CD8-positive, alpha-beta memory T cell (primary cell): ENCODE measurements at places on chromosomes 12 and 14. TPM values are rescaled to one million over a fixed set of nuclear protein-coding genes. Genes with fewer than 3 reads are reported as not detected.

GRCh38 chr12:130424858-130425697 is 87.4 kb downstream of the PIWIL1 start:
- DNase-seq = no peak
- H3K4me1 ChIP-seq = no peaks in the 10 kb centered on the region
- H3K4me3 ChIP-seq = no peak overlapping the region
- H3K27ac ChIP-seq = no peak overlapping the region
- no peaks in the 10 kb centered on the region for H3K36me3 ChIP-seq

The ABCD2 gene
- polyA plus RNA-seq = 8.7 TPM

The CISTR gene
- not detected for polyA plus RNA-seq

DNA sequence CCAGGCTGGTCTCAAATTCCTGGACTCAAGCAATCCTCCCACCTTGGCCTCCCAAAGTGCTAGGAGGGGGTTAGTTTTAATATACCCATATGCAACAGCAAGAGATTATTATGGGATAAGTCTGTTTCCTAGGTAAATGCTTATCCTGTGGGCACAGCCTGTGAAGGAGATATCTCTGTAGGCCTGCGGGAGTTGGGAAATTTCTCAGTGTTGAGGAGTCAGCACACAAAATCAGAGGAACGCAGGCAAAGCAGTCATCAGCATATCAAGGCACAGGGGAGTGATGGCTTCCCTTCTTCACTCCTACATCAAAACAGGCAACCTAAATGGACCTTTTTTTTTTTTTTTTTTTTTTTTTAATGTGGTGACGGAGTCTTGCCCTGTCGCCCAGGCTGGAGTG is 20.9 kb upstream of the TMED10 start:
- no peak overlapping the region for H3K27ac ChIP-seq
- no peak overlapping the region for H3K4me3 ChIP-seq
- no peaks in the 10 kb centered on the region for H3K27me3 ChIP-seq
- H3K36me3 ChIP-seq = no peaks in the 10 kb centered on the region
- DNase-seq = no peak

GRCh38 chr14:93714605-93715004 is 73.7 kb downstream of the PRIMA1 start:
- H3K4me3 ChIP-seq = no peak overlapping the region
- no peak overlapping the region for H3K27ac ChIP-seq
- no peaks in the 10 kb centered on the region for H3K27me3 ChIP-seq
- no peak for DNase-seq
- no peaks in the 10 kb centered on the region for H3K36me3 ChIP-seq

DNA sequence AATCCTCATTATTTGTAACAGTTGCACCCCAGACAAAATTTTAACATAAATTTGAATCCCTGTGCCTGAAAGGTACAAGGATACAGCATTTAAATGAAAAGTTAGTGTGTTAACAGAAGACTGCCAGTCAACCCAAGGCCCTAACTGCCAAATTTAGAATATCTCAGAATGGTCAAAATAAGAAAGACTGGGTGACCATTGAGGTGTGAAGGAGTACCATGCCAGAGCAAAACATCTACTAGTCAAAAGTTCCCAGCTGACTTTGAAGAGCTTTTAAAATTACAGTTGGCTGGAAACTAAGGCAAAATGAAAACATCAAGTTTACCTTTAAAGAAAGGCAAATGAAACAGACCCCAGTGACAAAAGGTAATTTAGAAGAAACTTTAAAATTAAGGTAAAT is 18.4 kb downstream of the SAV1 start:
- H3K4me3 ChIP-seq = no peak overlapping the region
- no peak overlapping the region for H3K27ac ChIP-seq
- no peak for DNase-seq
- no peaks in the 10 kb centered on the region for H3K27me3 ChIP-seq
- no peaks in the 10 kb centered on the region for H3K36me3 ChIP-seq

The FLRT2 gene
- not detected for polyA plus RNA-seq

GRCh38 chr12:21607701-21608100 is 3.1 kb upstream of the GYS2 start:
- H3K4me3 ChIP-seq = no peak overlapping the region
- H3K27ac ChIP-seq = no peak overlapping the region
- H3K4me1 ChIP-seq = peaks cover 10% of the 10 kb centered on the region
- H3K36me3 ChIP-seq = no peaks in the 10 kb centered on the region
